ENCODE measurements at places on chromosomes 5 and 9. TPM values are rescaled to one million over a fixed set of nuclear protein-coding genes. Genes with fewer than 3 reads are reported as not detected.

- DNase-seq = no peak
These were observed 90.4 kb downstream of the ZNF608 start for GRCh38 chr5:124655921-124656511.

GRCh38 chr5:80798633-80799032 is 143.8 kb upstream of the DHFR start:
- no peak for DNase-seq

DNA sequence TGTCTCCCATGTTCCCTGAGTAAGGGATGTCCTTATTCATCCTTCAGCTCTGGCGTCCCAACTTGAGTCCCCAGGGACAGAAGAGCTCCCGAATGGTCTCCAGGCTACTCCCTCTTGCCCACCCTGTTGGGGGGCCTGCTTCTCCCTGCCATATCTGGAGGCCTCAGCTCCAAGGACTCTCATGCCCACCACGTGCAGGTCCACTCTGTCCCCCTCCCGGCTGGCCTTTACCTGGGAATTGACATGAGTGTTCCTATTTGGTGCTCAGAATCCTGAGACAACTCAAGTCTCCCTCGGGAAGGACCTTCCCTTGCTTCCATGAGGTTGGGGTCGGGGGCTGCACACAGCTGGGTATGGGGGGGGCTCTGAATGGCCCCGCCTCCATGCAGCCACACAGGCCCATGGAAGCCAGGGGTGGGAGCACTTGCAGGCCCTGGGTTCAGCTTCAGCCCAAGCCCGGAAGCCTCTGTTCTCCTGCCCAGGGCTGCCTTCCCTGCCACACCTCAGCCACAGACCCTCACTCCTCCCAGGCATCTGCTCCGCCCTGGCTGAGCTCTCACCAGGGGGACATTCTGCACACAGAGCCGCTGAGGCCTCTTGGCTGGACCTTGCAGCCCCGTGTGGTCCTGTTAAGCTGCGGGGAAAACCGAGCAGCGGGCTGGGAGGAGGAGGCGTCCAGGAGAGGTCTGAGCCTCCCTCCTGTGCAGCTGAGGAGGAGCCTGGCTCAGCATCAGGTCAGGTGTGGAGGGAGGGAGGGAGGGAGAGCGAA is 121.9 kb downstream of the PHF2 start:
- DNase-seq = no peak

DNA sequence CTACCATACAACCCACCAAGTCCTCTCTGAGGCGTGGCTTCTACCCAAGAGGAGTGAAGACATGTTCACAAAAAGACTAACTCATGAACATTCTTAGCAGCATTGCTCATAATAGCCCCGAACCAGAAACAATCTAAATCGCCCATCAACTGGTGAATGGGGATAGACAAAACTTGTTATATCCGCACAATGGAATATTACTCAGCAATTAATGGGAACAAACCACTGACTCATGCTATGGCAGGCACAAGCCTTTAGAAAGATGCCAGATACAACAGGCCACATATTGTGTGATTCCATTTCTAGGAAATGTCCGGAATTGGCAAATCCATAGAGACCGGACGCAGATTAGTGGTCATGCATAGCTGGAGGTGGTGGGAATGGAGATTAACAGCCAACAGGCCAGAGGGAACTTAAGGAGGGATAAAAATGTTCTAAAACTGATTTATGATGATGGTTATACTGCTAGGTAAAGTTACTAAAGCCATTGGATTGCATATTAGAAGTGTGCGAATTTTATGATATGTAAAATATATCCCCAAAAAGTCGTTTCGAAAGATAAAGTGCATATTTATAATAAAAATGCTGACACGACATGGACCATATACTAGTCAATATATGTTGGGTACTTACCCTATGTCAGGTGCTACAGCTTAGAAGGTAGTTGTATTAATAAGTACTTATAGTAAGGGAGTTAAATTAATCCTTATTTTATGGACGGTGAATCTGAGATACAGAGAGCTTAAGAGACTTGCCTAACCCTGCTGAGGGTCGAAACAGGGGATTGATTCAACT is 55.4 kb downstream of the LHX2 start:
- DNase-seq = no peak

- no peak for DNase-seq
These were observed 5.7 kb downstream of the PAM start for GRCh38 chr5:102760815-102761214.

DNA sequence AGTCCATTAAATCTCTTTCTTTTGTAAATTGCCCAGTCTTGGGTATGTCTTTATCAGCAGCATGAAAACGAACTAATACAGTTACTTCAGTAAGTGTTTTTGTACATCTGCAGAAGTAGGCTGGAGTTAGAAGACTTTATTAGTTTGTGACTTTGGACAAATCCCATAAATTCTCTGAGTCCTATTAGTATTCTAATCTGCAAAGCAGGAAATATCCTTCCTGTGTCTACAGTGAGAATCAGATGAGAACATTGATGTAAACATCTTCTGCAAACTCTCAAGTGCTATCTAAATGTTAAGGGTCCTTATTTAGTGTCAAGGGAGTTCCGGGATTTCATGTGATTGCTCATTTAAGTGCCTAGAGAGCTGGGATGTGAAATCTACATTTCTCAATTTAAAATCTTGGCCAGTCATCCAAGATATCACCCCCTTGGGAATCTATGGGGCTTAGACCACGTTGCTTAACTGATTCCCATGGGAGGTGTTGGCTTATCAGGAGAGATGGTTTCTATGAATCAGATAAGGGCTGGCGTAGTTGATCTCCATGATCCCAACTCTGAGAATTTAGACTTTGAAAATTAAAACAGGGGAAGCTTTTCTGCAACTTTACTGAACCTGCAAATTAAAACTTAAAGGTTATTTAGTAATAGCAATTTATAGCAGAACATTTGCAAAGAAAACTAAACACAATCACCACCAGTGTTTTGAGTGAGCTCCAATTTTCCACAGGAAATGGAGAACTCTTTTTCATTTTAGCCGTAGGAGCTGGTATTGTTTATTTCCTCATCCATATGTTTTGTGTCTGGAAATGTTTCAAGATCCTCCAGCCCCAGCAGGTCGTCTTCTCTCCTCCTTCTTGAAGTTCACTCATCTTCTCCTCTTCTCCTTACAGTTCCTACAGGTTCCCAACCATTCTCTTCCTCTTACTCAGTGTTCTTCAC is 241.6 kb upstream of the CD180 start:
- no peak for DNase-seq

- no peak for DNase-seq
These were observed 64.7 kb downstream of the WWC1 start for GRCh38 chr5:168356171-168356570.

DNA sequence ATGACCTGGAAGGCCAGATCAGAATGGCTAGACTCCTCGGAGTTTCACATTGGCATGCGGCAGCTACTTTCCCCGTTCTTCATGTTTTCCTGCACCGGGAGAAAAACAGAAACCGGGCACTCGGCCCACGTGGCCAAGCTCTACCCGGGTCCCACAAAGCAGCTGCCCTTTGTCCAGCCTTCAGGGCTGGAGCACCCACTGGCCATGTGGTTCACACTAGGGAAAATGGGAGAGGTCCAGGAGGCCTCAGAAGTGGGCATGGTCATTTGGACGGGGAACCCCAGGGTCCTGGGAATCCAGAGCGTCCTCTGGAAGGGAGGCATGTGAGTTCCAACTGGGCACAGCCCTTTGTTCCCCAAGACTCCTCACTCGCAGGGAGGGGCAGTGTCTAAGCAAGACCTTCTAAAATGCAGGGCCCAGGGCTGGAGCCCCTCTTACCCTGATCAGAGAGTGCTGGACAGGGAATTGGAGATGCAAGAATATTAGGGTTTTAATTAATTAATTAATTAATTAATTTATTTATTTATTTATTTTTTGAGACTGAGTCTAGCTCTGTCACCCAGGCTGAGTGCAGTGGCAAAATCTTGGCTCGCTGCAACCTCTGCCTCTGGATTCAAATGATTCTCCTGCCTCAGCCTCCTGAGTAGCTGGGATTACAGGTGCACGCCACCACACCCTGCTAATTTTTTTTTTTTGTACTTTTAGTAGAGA is 97.2 kb upstream of the CPEB4 start:
- no peak for DNase-seq

DNA sequence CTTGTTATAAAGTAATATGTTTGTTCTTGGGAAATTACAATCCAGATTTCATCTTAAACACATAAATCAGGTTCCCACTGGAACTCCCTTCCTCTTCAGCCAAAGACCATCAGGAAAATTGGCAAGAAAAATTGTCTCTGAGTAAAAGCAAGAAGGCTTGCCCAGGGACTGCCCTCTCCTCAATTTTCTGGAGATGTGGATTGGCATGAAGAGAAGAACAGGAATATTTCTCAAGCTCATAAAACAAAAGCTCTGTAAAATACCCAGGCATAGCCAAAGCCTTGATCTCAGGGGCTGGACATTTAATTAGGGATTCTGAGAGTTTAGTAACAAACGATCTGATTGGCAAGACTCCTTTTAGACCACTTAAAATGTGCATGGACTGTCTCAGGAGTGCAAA is 223.4 kb downstream of the ZNF608 start:
- DNase-seq = no peak

- DNase-seq = no peak
These were observed 80.0 kb downstream of the OTULIN start for GRCh38 chr5:14744296-14745187.

DNA sequence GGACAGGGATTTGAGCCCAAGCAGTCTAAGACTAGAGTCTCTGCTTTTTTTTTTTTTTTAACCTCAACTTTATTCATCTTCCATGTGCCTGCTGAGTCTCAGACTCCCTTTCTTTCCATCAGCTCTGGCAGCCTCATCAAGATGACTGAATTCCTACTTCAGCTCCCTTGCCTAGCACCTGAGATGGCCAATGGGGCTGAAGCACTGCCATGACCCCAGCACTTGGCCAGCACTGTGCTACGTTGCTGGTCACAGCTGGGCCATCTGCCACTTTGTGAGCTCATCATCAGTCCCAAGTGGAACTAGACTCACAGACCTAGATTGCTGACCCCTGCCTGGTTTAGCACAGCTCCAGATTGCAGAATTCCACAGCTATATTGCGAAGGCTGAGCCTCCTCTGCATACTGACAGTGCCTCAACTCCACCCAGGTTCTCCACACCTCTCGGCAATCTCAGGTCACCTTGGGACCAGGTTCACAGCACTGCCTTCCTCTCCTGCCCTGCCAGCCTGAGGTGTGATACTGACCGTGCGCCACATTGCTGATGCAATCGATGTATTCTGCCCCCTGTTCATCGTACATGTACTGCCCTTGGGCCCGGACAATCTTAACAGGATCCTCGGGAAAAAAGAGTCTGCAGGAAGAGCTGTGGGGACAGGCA is 1.6 kb downstream of the PHYKPL start:
- DNase-seq = peak; percentile 73

DNA sequence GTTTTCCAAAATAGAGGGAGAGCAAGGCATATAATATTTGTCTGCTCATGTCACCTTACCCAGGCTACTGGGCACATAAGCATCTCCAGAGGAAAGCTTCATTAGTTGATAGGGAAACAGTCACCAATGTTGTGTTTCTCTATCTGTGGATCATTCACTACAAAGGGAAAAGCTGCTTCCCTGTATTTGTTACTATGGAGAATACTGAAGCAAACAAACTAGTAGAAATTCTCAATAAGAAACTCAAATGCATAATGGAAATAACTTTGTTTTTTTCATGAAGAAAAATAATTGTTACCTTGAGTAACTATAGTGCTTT is 138.2 kb downstream of the PCSK1 start:
- DNase-seq = no peak

- DNase-seq = no peak
These were observed 57.3 kb upstream of the HSPB3 start for GRCh38 chr5:54398191-54398590.

DNA sequence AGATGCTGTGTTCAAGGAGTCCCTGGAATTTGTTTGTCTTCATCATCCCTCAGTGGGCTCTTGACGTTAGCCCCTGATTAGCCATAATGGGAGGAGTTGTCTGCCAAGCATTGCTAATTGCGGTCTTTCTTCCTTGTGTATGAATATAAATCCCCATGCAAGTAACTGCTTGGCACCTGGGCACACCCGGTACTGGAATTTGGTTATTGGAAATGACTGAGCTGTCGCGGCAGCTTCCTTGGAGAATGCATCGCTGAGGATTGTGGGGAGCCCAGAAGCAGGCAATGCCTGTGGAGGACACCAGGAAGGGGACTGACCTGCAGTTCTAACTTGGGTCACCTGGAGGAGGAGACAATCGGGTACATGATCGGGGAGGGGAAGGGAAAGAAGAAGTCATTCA is 53.3 kb upstream of the CTSL start:
- DNase-seq = no peak

DNA sequence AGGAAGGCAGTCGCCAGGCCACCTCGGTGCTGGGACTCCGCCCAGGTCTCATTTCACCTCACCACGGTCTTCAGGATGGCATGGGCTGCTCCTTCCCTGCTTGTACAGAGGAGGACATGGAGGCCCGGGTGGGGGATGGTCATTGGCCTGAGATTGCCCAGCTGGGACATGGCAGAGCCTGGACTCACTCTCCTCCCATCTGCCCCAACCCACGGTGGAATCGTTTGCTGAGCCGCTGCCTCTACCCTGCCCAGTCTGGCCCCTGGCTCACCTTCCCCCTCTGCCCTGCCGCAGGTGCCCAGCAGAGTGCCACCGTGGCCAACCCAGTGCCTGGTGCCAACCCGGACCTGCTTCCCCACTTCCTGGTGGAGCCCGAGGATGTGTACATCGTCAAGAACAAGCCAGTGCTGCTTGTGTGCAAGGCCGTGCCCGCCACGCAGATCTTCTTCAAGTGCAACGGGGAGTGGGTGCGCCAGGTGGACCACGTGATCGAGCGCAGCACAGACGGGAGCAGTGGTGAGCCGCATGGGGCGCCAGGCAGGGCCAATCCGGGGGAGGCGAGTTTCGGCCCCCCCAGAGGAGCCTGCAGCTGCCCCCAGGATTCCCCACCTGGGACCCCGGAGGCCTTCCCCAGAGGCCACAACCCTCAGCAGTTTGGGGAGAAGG is 36.7 kb downstream of the HK3 start:
- no peak for DNase-seq

DNA sequence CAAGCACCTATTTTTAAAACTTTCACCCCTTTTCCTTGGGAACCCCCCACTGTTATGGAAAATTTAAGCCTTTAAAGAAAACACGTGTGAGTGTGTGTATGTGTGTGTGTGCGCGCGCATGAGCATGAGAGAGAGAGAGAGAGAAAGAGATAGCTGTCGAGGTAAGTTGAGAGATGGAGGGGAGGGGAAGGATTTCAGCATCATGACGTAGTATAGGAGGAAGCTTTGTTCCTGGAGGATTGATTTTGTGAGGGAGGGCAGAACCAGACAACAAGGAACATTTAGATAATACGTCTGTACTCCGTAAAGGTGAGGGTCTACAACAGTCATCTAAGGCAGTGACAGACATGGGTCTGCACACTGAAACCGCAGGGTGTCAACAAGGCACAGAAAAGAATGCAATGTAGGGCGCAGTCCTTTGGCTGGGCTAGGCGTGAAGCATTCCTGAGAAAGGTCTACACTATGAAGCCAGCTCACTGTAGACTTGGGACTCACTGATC is 227.7 kb downstream of the SMARCA2 start:
- DNase-seq = no peak

GRCh38 chr5:6615034-6615815 is 17.6 kb downstream of the NSUN2 start:
- DNase-seq = no peak

The MARVELD2 gene
- total RNA-seq = 2.0 TPM

The KYAT1 gene
- total RNA-seq = 10.8 TPM

The ARL14EPL gene
- not detected for total RNA-seq

The TEX48 gene
- total RNA-seq = not detected

The SPACA9 gene
- total RNA-seq = 5.4 TPM

The LCN9 gene
- not detected for total RNA-seq

The LCN2 gene
- 0.38 TPM for total RNA-seq

Data from left cardiac atrium (tissue), 4 donors.